Lower lobe of right lung (tissue), 2 donors: ENCODE measurements at places on chromosomes 12 and 14. TPM values are rescaled to one million over a fixed set of nuclear protein-coding genes. Genes with fewer than 3 reads are reported as not detected.

The MIPOL1 gene
- 12.1 TPM for total RNA-seq

The PDZRN4 gene
- total RNA-seq = 1.6 TPM

The RDH5 gene
- 11.1 TPM for total RNA-seq

The MGST1 gene
- 341 TPM for total RNA-seq

The MEG3 gene
- total RNA-seq = 16.6 TPM

The SLC25A21 gene
- total RNA-seq = 0.38 TPM

The CLEC7A gene
- total RNA-seq = 79.5 TPM

The DNAAF2 gene
- 6.8 TPM for total RNA-seq

The KRT79 gene
- total RNA-seq = 3.9 TPM
